ENCODE measurements at places on chromosomes 6 and 20. TPM values are rescaled to one million over a fixed set of nuclear protein-coding genes. Genes with fewer than 3 reads are reported as not detected.

DNA sequence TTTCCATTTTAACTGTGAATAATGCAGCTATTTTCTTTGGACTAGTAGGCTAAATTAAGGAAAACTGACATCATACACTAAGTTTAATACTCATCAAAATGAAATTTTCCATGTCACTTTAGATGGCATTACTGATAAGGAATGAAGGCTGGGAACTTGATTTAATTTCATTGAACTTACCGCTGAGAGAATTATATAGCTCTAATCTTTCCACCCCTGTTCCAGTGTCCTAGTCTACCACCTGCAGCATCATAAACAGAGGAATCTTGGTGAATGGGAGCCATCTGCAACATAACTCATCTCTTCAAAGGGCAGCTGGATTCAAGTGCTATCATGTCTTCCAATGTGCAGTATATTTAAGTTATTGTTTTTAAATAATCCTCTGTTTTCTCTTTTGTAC, 1395.2 kb downstream of the EPHA7 start:
- H3K27ac ChIP-seq, result no peak overlapping the region
- no peak overlapping the region for H3K4me3 ChIP-seq
- H3K27me3 ChIP-seq, result no peaks in the 10 kb centered on the region
- H3K4me1 ChIP-seq, result no peaks in the 10 kb centered on the region
- DNase-seq, result no peak

The HDGFL1 gene
- total RNA-seq, result not detected

- H3K4me1 ChIP-seq, result peaks cover 7% of the 10 kb centered on the region
- H3K4me3 ChIP-seq, result no peak overlapping the region
- H3K27ac ChIP-seq, result no peak overlapping the region
- H3K27me3 ChIP-seq, result no peaks in the 10 kb centered on the region
- DNase-seq, result no peak
Observed at GRCh38 chr20:62659488-62660239, 17.4 kb downstream of the SLCO4A1 start.

DNA sequence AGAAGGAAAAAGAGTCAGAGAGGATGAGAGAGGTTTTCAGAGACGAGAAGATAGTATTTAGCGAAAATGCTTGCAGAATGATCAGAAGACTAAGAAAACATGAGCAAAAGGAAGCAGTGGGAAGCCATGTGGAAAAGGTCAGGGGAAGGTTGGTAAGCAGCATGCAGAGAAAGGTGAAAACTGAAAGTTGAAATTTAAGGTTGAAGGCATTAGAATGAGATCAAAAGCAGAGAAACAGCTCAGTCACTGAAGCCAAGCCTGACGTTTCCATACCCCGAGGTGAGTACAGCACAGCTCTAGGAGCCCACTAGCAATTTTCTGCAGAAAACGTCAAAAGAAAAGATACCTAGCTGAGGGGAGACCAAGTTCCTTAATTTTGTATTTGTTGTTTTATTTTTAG, 19.1 kb upstream of the TFB1M start:
- no peak overlapping the region for H3K4me3 ChIP-seq
- H3K27ac ChIP-seq, result no peak overlapping the region
- no peaks in the 10 kb centered on the region for H3K27me3 ChIP-seq
- no peak for DNase-seq
- 0 out of 2 replicates have a peak, but pooled peaks cover 1% of the 10 kb centered on the region for H3K4me1 ChIP-seq
- no peaks in the 10 kb centered on the region for H3K36me3 ChIP-seq

All from GM23248 (cell line).